T-helper 2 cell treated with Interferon-gamma antibody and Interleukin-4, amounts not matched to agents 5 μg/mL and 100 μg/mL, for 36 hours (primary cell): ENCODE measurements at places on chromosomes 6 and 20.

DNA sequence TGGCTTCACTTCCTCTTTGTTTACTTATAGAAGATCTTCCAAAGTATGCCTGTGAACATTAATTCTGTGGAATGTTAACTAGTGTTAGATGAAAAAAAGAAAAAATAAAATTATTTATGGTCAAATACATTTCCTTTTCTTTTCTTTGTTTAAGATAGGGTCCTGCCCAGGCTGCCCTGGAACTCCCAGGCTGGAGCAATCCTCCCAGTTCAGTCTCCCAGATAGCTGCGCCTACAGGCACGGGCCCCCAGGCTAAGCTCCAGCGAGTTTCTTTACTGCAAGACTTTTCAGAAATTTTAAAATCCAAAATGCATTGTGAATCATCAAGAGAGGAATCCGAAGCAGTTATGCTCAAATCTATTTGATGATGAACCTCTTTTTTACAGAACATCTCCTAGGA lies 39.3 kb upstream of the IL20RA start:
- H3K4me3 ChIP-seq: no peak overlapping the region
- peaks cover 3% of the 10 kb centered on the region for H3K4me1 ChIP-seq
- H3K27ac ChIP-seq: no peak overlapping the region
- no peaks in the 10 kb centered on the region for H3K36me3 ChIP-seq

DNA sequence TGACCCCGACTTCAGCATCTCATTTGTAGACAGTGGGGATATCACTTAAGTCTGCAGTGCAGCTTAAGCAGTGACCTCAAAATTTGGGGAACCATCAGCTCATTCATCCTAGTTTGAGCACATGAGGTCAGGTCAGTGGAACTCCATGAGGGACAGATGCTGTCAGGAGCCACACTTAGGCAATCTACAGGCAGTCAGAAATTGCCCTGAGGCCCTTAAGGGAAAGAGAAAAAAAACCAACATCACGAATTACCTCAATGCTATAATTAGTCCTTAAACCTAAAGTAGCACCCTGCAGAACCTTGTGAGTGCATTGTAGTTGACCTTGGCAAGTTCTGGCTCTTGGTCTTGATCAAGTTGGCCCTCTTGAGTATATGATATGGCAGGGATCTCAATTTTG lies 21.1 kb downstream of the TMEM74B start:
- DNase-seq: no peak
- H3K4me3 ChIP-seq: no peak overlapping the region
- H3K4me1 ChIP-seq: no peaks in the 10 kb centered on the region
- peaks cover 61% of the 10 kb centered on the region for H3K36me3 ChIP-seq
- no peak overlapping the region for H3K27ac ChIP-seq

DNA sequence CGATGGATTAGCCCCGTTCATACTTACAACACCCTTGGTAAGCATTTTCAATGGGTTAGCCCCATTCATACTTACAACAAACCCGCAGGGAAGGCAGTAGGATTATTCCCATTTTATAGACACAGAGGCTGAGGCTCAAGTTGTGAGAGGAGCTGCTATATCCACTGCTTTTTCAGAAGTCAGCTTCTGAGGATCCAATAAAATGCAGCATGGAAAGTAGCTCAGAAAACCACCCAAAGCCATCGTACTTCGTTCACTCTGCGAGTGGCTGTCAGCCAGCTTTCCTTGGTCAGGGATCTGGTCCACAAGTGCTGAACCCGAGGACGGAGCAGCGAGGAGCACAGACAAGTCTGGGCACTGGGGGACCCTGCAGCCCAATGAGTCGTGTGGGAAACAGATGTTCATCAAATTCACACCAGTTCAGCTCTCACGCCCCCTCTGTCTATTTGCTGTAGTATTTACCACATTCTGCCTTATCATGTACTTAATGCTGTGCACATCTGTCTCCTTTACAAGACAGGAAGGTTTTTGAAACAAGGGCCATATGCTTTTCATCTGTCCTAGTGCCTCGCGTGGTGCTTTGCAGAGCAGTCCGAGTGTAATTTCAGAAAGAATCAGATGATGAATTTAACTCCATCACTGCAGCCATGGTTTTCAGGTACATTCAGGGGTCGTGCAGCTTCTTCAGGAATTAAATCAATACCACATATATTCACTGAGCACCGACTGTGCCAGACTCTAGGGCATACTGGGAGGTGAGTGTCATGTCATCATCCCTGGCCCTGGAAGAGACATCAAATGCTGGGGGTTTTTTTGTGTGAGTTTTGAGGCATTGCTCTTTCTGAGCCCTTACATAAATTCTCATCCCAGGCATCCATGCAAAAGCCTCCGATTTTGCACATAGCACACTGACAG lies 256.9 kb downstream of the CDH26 start:
- H3K4me3 ChIP-seq: no peak overlapping the region
- H3K4me1 ChIP-seq: peaks cover 1% of the 10 kb centered on the region

GRCh38 chr6:33323623-33323948 lies 6.0 kb upstream of the ZBTB22 start:
- peaks cover 39% of the 10 kb centered on the region for H3K4me1 ChIP-seq
- peak overlapping the region; percentile 96 for H3K4me3 ChIP-seq
- no peaks in the 10 kb centered on the region for H3K27me3 ChIP-seq
- H3K36me3 ChIP-seq: peaks cover 38% of the 10 kb centered on the region
- H3K27ac ChIP-seq: peak overlapping the region; percentile 100

DNA sequence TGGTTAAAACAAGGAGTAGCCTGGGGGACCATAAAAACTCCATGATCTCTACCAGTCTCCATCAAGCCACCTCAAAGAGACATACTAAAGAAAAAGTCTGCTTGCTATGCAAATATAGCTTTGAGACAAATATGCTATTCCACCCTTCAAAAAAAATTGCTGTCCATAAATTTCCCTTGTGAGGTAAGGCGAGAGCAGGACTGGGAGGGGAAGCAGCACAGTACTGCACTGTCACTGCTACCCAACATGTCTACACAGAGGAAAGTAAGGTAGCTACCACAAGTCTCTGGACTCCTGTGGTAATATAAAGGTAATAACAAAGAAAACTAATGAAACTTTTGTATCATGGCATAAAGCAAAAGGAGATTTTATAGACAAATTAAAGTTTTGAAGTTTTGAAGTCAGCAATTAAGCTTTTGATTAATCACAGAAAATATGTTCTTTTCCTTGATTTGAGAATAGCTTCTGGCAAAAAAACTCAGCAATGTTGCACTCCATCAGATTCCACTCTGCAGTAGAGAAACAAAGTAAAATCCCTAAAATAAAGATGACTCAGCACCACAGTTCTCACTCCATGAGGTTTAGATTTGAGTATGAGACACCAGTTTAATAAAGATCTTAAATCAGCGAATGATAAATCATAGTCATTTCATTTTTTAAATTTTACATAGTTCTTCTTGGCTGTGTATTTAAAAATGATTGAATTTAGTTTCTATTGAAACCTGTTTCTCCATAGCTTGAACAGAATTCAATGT lies 602.4 kb downstream of the COL12A1 start:
- H3K36me3 ChIP-seq: no peaks in the 10 kb centered on the region
- no peak overlapping the region for H3K27ac ChIP-seq
- no peak overlapping the region for H3K4me3 ChIP-seq
- H3K4me1 ChIP-seq: no peaks in the 10 kb centered on the region

GRCh38 chr6:5590187-5590586 lies 328.9 kb downstream of the FARS2 start:
- no peak overlapping the region for H3K4me3 ChIP-seq
- no peaks in the 10 kb centered on the region for H3K36me3 ChIP-seq
- no peaks in the 10 kb centered on the region for H3K27me3 ChIP-seq
- no peak overlapping the region for H3K27ac ChIP-seq
- no peaks in the 10 kb centered on the region for H3K4me1 ChIP-seq

- no peak for DNase-seq
- peaks cover 21% of the 10 kb centered on the region for H3K4me1 ChIP-seq
- no peak overlapping the region for H3K4me3 ChIP-seq
- H3K36me3 ChIP-seq: peaks cover 27% of the 10 kb centered on the region
Measured at GRCh38 chr6:12165297-12165696, 124.9 kb upstream of the EDN1 start.

DNA sequence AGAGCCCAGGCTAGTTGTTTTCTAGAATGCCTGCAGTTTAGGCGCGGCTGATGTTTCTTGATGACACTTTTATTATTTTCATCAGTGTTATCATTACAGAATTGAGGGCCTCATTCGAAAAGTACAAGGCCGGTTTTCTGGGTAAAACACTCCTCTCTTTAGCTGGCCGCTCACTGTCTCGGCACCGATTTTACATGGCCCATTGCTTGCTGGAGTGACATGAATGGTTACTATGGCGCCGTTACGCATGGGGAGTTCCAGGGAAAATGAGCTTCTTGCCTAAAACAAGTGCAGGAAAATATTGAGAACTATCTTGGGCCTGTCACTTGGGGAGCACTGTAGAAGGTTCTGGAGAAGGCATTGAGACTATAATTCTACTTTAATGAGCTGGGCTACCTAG lies 317.8 kb downstream of the CDH4 start:
- DNase-seq: no peak
- H3K4me1 ChIP-seq: no peaks in the 10 kb centered on the region
- no peak overlapping the region for H3K4me3 ChIP-seq
- no peaks in the 10 kb centered on the region for H3K27me3 ChIP-seq

DNA sequence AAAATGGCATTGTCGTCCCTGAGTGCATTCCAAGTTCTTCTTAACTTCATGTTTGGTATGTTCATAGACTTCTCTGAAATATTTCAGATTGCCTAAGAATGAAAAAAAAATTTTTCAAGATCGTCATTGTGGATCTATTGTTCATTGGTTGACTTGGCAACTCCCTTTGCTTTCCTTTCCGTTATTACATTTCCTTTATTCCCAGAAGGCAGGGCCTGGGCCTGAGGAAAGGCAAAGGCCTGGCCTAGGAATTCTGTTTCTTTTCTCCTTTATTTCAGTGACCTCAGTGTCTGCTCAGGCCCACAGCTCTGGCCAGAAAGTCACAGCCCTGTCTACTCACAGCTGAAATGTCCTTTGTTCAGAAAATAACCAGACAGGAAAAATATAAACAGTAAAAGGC lies 401.6 kb upstream of the PLCB4 start:
- DNase-seq: no peak
- no peak overlapping the region for H3K27ac ChIP-seq
- H3K4me1 ChIP-seq: peaks cover 6% of the 10 kb centered on the region
- no peaks in the 10 kb centered on the region for H3K27me3 ChIP-seq
- no peak overlapping the region for H3K4me3 ChIP-seq

DNA sequence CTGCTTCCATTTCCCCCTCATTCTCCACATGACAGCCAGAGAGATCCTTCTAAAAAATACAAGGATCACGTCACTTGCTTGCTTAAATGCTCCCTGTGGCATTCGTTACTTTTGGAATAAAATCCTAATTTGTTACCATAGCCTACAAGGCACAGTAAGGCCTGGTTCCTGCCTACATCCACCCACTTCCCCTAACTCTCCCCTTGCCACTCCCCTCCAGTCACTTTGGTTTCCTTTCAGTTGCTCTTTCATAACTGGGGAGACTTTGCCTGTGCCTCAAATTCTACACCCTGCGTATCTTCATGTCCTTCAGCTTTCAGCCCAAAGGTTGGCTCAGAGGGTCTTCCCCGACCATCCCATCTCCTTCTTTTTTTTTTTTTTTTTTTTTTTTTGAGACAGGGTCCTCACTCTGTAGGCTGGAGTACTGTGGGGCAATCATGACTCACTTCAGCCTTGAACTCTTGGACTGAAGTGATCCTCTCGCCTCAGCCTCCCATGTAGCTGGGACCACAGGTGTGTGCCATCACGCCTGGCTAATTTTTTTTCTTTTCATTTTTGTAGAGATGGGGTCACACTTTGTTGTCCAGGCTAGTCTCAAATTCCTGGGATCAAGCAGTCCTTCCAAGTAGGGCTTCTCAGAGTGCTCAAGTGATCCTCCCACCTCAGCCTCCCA lies 12.5 kb downstream of the ID1 start:
- H3K36me3 ChIP-seq: no peaks in the 10 kb centered on the region
- H3K4me1 ChIP-seq: peaks cover 9% of the 10 kb centered on the region
- peaks cover 4% of the 10 kb centered on the region for H3K27me3 ChIP-seq
- no peak for DNase-seq

- DNase-seq: no peak
- H3K27me3 ChIP-seq: no peaks in the 10 kb centered on the region
- H3K36me3 ChIP-seq: no peaks in the 10 kb centered on the region
- no peak overlapping the region for H3K4me3 ChIP-seq
Measured at GRCh38 chr6:113187661-113188060, 669.5 kb upstream of the MARCKS start.

GRCh38 chr6:47456536-47456975 lies 21.0 kb upstream of the CD2AP start:
- no peaks in the 10 kb centered on the region for H3K4me1 ChIP-seq
- DNase-seq: no peak
- H3K4me3 ChIP-seq: no peak overlapping the region
- H3K27me3 ChIP-seq: peaks cover 8% of the 10 kb centered on the region
- H3K36me3 ChIP-seq: no peaks in the 10 kb centered on the region

GRCh38 chr6:7550433-7550801 lies 8.9 kb downstream of the DSP start:
- no peak overlapping the region for H3K4me3 ChIP-seq
- H3K36me3 ChIP-seq: no peaks in the 10 kb centered on the region
- H3K4me1 ChIP-seq: no peaks in the 10 kb centered on the region
- DNase-seq: no peak
- peaks cover 61% of the 10 kb centered on the region for H3K27me3 ChIP-seq
- no peak overlapping the region for H3K27ac ChIP-seq

DNA sequence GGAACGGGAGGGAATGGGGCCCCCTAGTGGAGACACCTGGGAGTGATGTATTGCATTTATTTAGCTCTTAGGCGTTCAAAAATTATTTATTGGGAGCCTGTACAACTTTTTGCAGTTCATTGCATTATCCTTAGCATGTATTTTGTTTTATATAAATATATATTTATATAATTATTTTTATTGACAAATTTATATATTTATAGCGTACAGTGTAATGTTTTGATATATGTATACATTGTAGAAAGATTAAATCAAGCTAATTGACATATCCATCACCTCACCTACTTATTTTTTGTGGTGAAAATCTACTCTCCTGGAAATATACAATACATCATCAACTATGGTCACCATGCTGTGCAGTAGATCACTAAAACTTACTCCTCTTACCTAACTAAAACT lies 975 bp downstream of the SIRT5 start:
- H3K27me3 ChIP-seq: no peaks in the 10 kb centered on the region
- peak overlapping the region; percentile 96 for H3K27ac ChIP-seq
- H3K4me1 ChIP-seq: peaks cover 11% of the 10 kb centered on the region

DNA sequence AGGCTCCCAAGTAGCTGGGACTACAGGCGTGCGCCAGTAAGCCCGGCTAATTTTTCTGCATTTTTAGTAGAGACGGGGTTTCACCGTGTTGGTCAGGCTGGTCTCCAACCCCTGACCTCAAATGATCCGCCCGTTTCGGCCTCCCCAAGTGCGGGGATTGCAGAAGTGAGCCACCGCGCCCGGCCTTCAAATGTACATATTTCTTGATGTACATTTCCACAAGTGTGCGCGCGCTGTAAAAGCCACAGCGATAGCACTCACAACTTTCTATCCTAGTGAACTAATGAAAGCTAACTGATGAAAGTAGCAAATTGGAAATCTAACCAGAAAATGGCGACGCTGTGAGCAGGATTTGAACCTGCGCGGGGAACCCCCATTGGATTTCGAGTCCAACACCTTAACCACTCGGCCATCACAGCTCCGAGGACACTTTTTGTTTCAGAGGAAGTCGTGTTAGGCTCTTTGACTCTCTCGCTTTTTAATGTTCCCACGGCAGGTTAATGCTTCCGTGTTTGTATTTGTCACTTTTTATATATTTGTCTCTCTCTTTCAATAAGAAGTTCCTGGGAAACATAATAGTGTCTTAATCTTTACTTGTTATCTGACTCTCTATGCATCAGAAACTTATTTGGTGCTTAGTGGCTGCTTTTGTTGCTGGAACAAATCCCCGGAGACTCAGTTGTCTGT lies 199.4 kb upstream of the ZNF184 start:
- H3K4me1 ChIP-seq: peaks cover 41% of the 10 kb centered on the region
- H3K4me3 ChIP-seq: peak overlapping the region; percentile 56
- peaks cover 71% of the 10 kb centered on the region for H3K27me3 ChIP-seq
- peak; percentile 38 for DNase-seq
- peak overlapping the region; percentile 34 for H3K27ac ChIP-seq

GRCh38 chr20:50891138-50891537 lies 40.1 kb downstream of the ADNP start:
- H3K36me3 ChIP-seq: peaks cover 53% of the 10 kb centered on the region
- H3K4me3 ChIP-seq: no peak overlapping the region
- DNase-seq: no peak
